ENCODE measurements at places on chromosomes 4 and X.

GRCh38 chrX:48945517-48946348 lies 11.7 kb downstream of the OTUD5 start:
- peak; percentile 54 for DNase-seq

DNA sequence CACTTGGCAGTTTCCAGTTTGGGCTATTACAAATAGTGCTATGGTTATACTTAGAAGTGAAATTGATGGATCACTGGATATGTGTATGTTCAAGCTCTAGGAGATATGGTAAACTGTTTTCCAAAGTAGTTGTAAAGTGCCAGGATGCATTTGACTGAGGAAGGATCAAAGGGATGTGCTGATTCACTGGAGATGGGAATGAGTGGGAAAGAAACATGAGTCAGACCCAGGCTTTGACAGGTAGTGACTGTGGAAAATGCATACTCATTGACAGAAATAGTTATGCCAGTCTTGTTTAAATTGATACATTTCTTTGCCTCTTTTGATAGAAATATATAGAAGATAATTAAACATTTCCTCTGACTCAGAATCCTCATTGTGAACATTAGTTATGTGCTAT lies 77.9 kb downstream of the CEP135 start:
- no peak for DNase-seq

DNA sequence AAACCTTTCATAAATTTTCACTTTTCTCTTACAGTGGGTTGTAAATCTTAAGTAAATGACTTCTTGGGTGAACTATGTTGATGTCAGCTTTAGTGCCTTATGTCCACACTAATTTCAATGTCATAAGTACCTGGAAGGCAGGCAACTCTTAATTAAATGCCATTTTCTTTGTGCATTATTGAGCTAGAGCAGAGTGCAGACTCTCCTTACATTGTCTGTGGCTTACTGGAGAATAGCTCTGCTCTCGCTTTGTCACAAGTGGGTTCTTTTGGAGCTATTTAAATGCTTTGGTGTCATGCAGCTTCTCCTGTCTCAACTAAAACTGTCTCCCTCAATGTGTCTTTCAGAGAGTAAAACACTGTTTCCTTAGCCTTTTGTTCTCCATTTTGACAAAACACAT lies 411.6 kb downstream of the STIM2 start:
- DNase-seq: no peak

DNA sequence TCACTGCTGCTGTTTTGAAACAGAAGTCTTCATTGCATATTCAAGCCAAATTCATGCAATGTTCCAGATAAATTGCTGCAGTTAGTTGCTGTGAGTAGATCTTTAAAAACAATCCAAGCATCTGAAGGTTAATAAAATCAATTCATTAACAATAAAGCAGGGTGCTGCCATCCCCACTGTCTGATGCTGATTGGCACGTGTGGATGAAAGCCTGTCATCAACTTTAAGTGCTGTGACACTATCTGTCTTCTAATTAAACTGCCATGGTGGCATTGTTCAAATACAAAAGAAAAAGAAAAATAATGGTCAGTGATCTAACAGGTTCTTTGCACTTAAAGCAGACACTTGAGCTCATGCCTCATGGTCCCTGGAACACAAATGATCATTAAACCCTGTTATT lies 63.0 kb upstream of the MND1 start:
- no peak for DNase-seq

GRCh38 chrX:72271812-72272211 lies 5.2 kb downstream of the RPS4X start:
- DNase-seq: no peak

DNA sequence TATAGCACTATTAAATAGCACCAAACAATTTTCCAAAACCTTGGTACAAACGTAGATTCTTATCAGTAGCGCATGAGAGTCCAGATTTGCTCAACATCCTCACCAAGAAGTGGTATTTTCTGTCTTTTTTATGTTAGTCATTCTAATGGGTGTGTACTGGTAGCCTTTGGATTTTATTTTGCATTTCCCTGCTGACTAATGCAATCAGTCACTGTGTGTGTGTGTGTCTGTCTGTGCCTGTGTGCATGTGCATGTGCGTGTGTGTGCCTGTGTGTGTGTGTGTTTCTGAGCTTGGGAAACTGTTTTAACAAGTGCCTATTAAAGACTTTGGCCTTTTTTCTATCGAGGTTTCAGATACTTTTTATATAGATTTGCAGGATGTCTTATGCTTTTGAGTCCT lies 82.2 kb upstream of the MAGEA10 start:
- DNase-seq: no peak

DNA sequence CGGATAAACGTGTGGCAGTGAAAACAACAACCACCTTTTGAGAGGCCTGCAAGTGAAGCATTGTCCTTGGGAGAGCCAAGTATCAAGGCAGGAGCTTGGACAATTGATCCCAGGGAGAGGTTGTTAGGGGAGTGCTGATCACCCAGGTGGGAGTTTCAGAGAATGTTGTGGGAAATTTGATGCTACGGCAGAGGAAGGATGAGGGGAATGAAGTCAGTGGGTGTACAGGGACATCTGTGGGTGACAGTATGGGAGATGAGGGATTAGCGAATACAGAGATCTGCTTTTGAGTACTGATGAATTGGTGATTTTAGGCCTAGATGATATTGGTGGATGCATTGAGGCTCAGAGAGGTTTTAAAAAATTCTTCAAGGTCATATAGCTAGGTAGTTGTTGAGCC lies 4.3 kb downstream of the GNL3L start:
- DNase-seq: no peak

DNA sequence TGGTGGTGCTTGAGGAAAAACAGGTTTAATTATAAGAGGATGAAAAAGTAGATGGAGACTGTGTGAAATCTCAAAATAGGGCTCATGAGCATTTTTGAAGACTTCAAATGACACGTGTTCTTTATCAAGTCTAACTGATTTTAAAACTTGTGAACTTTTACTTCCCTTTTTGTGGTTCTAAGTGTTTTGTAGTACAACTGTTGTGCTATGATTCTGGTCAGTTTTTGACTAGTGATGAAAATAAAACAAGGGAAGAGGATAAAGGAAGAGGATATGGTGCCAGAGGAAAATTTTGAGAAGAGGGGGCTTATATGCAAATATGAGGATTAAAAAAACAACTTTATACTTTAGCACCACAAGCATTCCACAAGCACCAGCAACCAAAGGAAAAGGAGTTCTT lies 644.0 kb downstream of the RPA4 start:
- no peak for DNase-seq

- DNase-seq: no peak
These were observed 95.1 kb downstream of the NHS start for GRCh38 chrX:17470136-17470535.

GRCh38 chr4:110516106-110516922 lies 40.4 kb downstream of the ENPEP start:
- peak; percentile 67 for DNase-seq

GRCh38 chr4:67593741-67594175 lies 35.2 kb downstream of the STAP1 start:
- no peak for DNase-seq

DNA sequence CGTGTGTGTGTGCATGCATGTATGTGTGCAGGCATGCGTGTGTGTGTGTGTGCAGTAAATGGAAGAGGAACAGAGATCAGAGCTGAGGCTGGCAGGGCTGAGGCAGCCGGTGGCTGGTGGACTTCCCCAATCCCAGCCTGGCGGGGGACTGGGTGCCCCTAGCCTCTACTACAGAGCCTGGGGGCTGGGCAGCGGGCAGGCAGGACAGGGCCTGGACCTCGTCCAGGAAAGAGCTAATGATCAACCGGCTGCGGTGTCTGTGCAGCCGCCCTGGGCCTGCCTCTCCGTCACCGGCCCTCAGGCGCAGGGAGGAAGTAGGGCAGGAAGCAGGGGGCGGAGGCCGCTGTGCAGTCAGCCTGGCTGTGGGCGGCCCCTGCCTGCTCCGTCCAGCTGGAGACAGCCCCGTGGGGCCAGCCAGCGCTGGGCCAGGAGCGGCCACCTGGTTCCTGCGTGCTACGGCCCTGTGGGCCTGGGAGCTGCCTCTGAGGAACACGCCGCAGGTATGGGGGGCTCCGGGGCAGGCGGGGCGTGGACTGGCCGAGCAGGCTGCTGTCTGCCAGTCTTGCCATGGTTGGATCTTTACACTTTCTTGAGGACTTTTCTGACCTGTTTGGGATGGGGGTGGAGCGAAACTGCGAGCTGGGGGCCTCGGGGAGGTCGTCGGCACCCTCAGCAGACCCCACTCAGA lies at the start of gene SH3TC1:
Gene SH3TC1, plus strand, starts transcription at position 385 of the 688 bp plus-strand sequence. CDS start 5,905 bp downstream, outside the sequence.
- peak; percentile 57 for DNase-seq

GRCh38 chr4:139956507-139957017 lies 197.4 kb downstream of the MAML3 start:
- no peak for DNase-seq

DNA sequence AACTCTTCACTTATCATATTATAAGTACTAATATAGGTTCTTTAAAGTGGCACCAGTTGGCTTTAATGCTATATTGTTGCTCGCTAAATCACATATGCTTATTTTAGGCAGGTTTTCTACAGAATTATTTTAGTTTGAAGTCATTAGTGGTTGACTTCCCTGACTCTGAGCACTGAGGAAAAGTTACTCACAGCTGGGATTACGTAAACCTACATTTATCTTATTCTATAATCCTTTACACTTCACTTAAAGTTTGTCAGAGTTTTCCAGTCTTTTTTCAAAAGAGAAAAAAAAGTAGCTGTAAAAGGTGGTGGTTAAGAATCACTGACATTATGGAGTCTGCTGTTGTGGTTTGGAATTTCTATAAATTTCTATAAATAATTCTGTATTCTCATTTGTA lies 5.8 kb downstream of the UGT2B4 start:
- DNase-seq: no peak

DNA sequence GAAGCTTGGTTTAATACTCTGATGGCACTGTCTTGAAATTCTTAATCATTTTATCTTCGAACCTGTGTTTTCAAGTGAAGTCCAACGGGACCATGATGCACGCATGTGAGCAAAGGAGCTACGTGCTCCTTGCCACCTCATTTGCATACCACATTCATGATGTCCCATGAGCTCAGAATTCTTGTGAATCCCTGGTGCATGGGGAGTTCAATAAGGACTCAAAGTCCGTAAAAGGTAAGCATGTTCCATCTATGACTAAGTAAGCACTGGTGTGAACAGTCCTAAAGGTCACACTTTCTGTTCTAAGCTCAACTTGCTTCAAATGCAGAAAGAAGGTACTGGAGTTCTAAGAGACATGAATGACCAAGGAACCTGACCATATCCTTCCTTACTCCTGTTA lies 13.1 kb upstream of the GPM6B start:
- DNase-seq: no peak

GRCh38 chr4:181525634-181526033 lies 717.6 kb upstream of the TENM3 start:
- no peak for DNase-seq

- no peak for DNase-seq
These were observed 1049.0 kb upstream of the GRIA3 start for GRCh38 chrX:122135070-122135469.

- DNase-seq: no peak
These were observed 195.2 kb upstream of the EPHA5 start for GRCh38 chr4:65865489-65865888.

DNA sequence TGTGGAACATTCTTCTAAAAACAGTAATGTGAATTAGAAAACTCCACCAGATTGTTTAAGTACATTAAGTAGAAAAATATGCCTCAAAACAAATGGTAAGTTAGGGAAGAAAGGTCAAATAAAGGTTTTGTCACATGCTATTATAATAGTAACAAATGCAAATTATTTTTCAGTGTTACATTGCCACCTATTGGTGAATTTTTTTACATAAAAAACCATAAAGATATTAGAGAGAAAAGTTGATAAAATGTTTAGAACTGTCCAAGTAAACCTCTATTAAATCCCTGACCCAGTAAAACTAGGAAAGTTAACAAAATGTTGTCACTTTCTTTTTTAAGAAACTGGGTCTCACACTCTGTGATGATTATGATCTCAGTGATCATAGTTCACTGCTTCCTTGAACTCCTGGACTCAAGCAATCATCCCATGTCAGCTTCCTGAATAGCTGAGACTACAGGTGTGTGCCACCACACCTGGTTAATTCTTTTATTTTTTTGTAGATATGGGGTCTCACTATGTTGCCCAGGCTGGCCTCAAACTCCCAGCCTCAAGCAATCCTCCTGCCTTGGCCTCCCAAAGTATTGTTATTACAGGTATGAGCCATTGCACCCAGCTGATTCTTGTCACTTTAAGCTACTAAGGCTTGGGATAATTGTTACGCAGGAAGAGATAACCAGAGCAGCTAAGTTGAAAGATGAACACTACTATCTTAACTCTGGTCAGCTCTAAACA lies 157.6 kb downstream of the ATRX start:
- DNase-seq: no peak

DNA sequence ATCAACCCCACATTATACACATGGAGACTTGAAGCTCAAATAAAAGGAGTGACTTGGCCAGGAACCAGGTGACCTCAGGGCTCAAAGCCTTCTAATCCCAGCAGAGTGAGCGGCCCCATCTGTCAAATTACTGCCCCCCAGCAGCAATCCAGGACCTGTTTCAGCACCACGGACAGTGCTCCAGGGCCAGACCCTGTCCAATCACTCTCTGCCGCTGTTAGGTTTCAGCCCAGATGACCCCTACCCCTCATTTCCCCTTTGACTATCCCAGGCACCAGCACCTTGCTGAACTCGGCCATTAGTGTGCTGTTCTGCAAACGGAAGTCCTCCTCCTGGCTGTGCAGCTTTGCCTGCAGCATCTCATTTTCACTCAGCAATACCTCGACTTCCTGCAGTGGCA lies 5.1 kb downstream of the GRIPAP1 start:
- no peak for DNase-seq

DNA sequence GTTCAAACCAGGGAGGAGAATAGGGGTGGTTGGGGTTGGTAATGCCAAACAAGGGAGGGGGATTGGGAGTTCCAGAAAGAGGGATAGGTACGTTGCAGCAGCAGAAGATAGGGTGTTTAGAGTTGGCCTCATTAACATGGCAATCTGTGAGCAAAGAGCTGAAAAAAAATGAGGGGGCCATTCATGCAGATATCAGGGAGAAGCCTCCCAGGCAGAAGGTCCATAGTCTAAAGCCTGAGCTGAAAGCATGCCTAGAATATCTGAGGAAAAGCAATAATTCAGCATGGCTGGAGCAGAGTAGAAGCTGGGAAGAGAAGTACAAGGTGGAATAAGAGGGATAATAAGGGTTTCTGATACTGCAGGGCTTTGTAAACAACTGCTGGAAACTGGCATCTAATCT lies 550.9 kb upstream of the LCORL start:
- DNase-seq: no peak

GRCh38 chrX:39439906-39440798 lies 638.9 kb downstream of the MID1IP1 start:
- DNase-seq: no peak

DNA sequence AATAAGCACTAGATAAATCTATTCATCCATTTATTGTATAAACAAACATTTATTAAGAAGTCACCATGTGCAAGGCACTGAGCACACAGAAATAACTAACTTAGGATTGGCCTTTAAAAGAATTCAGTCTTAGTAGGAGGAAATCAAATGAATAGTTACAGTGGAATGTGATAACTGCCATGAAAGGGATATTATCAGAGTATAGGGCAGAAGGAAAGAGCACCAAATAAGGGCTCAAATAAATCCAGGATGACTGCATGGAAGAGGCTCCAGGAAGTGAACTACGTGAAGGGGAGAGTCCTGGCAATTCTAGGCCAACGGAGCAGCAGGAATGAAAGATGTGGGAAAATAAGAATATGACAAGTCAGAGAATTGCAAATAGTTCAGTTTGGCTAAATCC lies 406.0 kb downstream of the INPP4B start:
- no peak for DNase-seq

GRCh38 chr4:133058701-133059100 lies 90.4 kb upstream of the PCDH10 start:
- no peak for DNase-seq

GRCh38 chrX:99461223-99461622 lies 948.9 kb downstream of the PCDH19 start:
- no peak for DNase-seq

- DNase-seq: no peak
These were observed 997.4 kb upstream of the PRKX start for GRCh38 chrX:4710618-4711433.
